ENCODE measurements at places on chromosomes 7 and 10. TPM values are rescaled to one million over a fixed set of nuclear protein-coding genes. Genes with fewer than 3 reads are reported as not detected.

DNA sequence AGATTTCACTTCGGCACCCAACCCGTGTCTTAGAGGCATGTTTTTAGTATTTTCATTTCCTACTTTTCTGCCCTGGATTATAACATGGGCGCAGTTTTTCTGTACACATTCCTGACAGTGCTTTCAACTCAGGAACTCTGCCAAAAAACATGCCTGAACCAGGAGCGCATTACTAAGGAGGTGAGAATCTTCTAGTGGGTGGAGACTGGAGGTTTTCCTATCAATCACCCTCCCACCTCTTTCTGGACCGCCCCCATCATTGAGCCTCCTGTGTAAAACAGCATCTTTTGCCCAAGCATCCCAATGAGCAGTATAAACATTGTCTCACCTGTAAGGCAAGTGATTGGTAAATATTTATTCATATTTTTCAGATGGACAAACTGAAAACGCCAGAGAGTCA, 53.2 kb downstream of the STK17A start:
- DNase-seq = no peak

DNA sequence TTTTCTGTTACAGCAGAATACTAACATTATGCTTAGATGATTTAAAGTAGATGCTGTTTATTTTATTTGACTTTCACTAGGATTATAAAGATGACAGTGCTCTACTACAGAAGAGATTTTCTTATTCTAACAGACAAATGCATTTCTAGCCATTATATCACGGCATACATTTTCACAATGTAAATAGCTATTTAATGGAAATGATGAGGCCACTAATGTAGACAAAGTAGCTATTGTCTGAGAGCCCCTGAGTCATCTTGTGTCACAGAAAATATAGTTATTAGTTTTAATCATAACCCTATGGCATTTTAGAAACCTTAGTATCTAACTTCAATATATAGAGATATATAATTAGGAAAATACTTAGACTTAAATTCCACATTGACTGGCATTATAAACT, 158.0 kb upstream of the AHR start:
- no peak for DNase-seq

- DNase-seq = no peak
Observed at GRCh38 chr10:45509491-45509890, 135.5 kb downstream of the ALOX5 start.

DNA sequence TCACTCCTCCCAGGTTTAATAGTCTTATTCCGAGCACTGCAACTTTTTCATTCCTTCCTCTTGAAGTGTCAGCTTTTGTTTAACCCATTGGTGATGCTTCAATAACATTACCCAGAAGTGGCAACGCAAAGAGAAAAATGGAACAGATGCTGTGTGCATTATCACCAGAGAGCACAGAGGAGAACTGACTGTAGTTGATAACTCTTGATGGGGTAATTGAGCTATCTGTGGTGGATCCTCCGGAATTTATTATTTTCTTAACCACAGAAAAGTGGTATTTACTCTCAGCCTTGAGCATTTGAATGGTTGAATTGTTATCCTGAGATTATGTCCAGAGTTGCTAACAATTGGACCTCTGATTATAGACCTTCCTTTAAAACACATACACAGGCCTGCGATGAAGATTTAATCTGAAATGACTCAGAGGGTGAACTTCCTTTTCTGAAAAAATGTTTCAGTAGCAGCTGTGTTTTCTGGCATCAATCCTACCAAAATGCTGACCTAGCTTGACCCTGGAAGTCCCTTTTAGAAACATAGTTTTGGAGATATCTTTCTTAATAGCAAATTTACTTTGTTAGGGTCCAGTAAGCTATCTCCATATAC, 1584.4 kb upstream of the LRRTM3 start:
- no peak for DNase-seq

GRCh38 chr7:127034186-127034806, 218.4 kb downstream of the GRM8 start:
- DNase-seq = no peak

GRCh38 chr7:77525231-77525630, 11.9 kb upstream of the PTPN12 start:
- no peak for DNase-seq

DNA sequence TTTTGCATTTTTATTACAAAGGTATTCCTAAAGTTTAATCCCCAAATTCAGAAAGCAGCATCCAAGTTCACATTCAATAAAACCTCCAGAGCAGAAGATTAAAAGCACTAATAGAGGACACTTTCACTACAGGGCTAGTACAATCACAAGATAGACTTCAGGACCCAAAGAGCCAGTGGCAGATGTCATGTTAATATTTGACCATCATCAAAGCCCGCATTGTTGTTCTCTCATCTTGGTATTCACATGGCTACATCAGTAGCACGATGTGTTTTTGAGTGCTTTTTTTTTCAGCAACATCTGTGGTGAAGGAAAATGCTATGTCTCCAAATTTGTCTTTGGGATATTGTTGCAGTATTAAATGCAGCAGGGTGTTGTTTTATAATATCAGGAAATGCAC, 134.3 kb downstream of the ARL4A start:
- no peak for DNase-seq

Gene FFAR4
- total RNA-seq = not detected

- no peak for DNase-seq
Observed at GRCh38 chr10:126691456-126691855, 21.0 kb upstream of the C10orf90 start.

DNA sequence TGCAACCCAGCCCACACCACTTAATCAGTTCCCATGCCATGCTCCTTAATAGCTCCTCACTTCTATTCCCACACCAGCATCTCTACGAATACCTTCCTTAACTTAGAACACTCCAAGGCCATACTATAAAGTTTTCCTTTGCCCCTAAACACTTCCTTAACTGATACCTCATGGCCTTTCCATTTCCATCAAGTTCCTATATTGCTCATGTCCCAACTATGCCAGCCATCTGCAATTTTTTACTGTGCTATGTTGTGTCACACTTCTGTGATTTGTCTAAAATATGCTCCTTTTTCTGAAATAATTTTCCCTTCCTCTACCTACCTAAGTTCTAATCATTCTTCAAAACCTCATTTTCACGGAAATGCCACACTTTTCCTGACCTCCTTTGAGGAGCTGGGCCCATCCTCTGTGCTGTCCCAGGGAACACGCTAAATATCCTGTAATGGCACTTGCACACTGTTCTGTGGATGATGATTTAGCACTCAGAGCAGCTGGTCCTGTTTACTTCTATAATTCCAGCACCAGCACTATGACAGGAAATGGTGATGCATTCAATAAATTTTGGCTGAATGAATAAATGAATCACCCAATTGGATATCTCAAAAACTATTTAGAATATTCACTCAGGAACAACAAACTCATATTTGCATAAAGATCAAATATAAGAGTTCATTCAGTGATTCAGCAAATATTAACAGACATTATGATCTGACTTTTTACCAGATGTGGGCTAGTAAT, 266.5 kb upstream of the HGF start:
- DNase-seq = no peak

- peak; percentile 21 for DNase-seq
Observed at GRCh38 chr10:130932326-130933007, 379.1 kb downstream of the TCERG1L start.

GRCh38 chr10:481628-482027, 207.8 kb downstream of the DIP2C start:
- no peak for DNase-seq

GRCh38 chr7:159175792-159176191, 31.1 kb upstream of the VIPR2 start:
- no peak for DNase-seq

DNA sequence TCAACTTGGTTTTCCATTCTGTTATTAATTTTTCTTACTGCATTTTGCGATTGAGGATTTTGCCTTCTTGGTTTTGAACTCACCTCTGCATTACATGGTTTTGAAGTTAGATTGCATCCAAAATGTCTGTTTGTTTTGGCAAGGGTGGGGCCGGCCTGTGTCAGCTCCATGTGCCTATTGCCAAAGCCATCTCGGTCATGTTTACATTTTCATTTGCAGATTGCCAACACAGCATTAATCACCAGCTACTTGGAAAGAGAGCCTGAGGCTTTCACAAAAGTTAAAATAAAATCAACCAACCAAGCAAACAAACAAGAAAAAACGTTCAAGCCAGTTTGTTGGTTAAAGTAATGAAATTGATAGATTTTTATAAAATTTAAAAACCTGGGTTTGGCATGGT, 695.8 kb downstream of the TYW1 start:
- DNase-seq = no peak

DNA sequence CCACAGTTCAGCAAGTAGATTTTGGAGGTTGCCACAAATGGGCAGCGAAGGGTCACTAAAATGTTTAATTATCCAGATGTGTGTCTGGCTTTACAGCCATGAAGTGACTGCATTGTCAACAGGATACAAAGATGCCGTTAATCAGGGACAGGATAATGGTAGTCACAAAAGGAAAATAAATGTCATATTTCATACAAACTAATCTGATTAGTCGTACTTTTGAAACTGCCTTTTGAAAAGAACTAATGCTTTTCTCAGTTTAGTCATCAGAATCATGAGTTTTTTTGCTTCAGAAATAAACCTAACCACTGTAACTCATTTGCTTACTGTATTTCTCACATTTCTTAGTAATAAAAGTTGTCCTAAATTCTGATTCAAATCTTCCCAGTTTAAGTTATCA, 22.2 kb upstream of the WNT16 start:
- DNase-seq = no peak

- no peak for DNase-seq
Observed at GRCh38 chr7:140360697-140361229, 37.6 kb downstream of the SLC37A3 start.

Gene H2BK1
- not detected for total RNA-seq

- no peak for DNase-seq
Observed at GRCh38 chr7:4621396-4621795, 60.7 kb upstream of the FOXK1 start.

Gene C10orf53
- not detected for total RNA-seq

DNA sequence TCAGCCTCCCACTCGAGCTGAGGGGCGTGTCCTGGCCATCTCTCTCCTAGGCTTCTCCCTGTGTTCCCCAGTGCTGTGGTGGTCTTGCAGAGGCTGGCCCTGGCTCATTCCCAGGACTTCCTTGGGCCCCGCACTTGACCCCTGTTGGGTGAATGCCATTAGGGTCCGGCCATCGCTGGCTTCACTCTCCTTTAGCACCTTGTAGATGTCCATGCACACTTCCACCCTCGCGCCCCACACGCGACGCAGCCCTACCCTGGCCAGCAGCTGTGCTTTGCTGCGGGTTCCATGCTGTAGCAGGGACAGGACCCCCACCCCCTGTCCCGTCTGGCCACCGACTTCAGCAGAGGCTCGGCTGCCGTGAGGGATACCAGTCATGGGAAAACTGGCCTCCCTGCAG, 46.3 kb downstream of the PITRM1 start:
- DNase-seq = no peak

Gene EBF3
- total RNA-seq = not detected

Gene IGF2BP3
- 220 TPM for total RNA-seq

DNA sequence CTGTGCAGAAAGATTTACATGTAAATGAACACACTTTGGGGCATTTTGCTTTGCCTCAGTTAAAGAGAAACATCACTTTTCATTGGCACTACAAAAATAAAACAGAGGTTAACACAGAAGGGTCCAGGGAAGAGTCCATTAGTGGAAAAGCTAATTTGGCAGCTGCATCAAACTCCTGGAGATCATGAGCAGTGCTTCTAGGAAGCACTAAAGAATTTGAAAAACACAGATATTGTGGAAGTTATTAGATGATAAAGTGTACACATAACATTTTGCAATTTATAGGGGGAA, 161.2 kb downstream of the LRRTM3 start:
- DNase-seq = no peak

- no peak for DNase-seq
Observed at GRCh38 chr10:128956149-128956548, 510.9 kb upstream of the MGMT start.

Gene LIPN
- total RNA-seq = not detected

Gene NDUFB8
- 280 TPM for total RNA-seq

DNA sequence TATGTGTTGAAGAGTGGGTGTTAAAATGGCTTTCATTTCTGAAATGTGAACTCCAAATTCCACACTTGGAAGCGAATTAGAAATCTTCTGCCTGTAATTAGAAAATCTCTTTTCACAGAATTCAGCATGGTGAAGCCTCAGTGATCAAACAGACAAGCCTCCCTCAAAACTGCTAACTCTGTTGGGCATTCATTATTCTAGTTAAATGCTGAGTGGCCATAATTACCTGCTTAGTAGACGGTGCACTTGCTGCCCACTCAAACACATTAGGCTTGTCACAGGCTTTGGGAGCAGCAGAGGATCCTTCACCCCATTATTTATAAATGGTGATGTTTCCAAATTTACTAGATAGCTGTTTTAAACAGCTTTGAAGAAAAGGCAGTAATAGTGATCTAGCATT, 177.2 kb upstream of the PCLO start:
- no peak for DNase-seq

- DNase-seq = peak; percentile 92
Observed at GRCh38 chr7:6392712-6393666, 54.8 kb downstream of the DAGLB start.

GRCh38 chr10:71133710-71134686, 78.4 kb upstream of the UNC5B start:
- no peak for DNase-seq

- DNase-seq = no peak
Observed at GRCh38 chr7:44374007-44374763, 48.8 kb upstream of the CAMK2B start.

GRCh38 chr7:100119970-100120732, 717 bp downstream of the CNPY4 start:
- DNase-seq = peak; percentile 65

Gene SFR1
- total RNA-seq = 15.1 TPM

Gene BICC1
- 46.9 TPM for total RNA-seq

Gene NKX2-3
- not detected for total RNA-seq

- DNase-seq = no peak
Observed at GRCh38 chr7:121279822-121280221, 49.0 kb upstream of the WNT16 start.

- no peak for DNase-seq
Observed at GRCh38 chr10:59006511-59007306, 169.7 kb upstream of the PHYHIPL start.

DNA sequence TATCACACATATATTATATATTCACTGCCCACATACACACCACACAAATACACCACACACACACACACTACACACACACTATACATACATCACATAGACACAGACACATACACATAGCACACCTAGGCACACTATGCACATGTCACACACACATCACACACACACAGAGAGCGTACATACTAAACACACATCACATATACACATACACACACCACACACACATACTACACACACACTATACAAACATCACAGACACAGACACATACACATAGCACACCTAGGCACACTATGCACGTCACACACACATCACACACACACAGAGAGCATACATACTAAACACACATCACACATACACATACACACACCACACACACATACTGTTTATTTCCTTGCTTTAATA, 165.5 kb downstream of the KCNMA1 start:
- no peak for DNase-seq

- no peak for DNase-seq
Observed at GRCh38 chr7:82521906-82522445, 78.4 kb upstream of the CACNA2D1 start.

DNA sequence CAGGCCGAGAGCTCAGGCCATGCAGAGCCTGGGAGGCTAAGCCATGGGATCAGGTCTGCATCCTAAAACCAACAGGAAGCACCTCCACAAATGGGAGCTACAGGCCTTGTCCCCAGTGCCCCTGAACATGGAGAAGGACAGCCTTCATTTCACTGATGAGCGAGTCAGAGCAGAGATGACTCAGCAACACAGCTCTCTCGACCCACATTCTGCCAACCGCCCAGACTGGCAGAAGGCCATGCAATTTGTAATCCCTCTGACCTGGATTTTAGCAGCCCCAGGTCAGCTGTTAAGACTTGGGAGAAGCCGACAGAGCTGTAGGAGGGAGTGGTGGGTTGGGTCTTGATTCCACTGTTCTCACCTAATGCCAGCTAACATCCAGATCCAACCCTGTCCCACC, 25.5 kb downstream of the VOPP1 start:
- peak; percentile 85 for DNase-seq

All from SJSA1 (cell line).